ENCODE measurements at places on chromosomes 16 and 17.
A peak's percentile ranks its signal among the peaks of the same experiment; 100 is the strongest.

DNA sequence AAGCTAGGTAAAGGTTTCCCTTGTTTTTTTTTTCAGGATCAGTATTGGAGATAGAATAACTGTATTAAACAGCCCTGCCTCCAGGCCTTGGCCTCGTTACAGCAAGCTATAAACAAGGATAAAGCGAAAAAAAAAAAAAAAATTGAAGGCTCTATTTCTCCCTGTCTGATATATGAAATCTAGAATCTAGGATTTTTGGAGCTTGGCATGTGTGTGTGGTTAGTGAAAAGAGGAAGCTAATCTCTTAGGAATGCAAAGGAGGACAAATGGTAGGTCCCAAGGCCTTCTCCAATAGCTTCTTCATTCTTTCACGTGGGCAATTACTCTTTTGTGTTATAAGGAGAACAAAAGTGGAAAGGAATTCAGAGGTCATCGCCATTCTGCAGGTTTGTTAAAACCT lies 470.3 kb downstream of the TMEM114 start:
- DNase-seq = no peak

DNA sequence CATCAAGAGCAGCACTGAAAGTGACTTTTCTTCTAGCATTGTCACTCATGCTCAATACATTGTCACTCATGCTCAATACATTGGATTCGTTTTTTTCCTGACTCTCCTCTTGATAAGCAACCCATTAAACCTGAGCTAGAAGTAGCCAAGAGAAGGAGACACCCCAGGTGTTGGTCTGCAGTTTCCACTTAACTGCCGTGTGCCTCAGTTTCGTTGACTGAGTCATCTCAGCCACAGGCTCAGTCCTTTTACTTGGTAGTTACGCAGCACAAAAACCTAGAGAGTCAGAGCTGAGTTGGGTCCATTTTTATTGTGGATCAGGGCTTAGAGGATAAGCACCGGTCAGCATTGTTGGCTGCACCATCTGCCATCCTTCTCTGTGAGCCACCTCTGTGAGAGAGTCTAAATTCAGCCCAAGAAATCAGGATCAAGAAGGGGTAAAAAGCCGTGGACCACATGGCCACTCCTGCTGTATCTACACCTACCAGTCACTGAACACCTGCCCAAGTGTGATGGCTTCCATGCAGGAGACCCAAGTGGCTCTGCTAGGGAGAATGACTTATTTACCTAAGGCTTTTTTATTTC lies 11.3 kb downstream of the GINS2 start:
- no peak for DNase-seq

- no peak for DNase-seq
Measured at GRCh38 chr17:69725146-69725545, 310.6 kb downstream of the MAP2K6 start.

DNA sequence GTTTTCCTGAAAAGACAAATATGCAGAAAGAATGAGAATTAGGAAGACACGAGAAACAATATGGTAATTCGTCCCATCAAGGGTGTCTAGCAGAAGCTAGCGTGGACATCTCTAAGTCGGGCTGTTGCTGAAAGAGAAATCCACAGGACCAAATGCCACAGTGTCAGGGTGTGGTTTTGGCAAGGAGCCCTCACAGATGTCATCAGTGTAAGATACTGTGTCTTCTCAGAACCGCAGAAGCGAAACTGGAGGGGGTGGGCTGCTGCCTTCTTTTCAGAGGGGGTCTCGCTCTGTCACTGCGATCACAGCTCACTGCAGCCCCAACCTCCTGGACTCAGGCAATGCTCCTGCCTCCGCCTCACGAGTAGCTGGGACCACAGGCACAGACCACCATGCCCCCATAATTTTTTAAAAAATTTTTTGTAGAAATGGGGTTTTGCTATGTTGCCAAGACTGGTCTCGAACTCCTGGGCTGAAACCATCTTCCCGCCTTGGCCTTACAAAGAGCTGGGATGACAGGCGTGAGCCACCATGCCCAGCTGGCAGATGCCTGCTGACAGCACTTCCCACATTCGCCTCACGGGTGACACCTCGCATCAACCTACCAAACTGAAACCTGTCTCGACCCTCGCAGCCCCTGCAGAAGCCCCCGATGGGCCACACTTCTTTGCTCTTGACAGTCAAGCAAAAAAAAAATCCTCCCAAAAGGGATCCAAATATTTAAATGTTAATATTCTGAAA lies 26.2 kb downstream of the TRAP1 start:
- no peak for DNase-seq

DNA sequence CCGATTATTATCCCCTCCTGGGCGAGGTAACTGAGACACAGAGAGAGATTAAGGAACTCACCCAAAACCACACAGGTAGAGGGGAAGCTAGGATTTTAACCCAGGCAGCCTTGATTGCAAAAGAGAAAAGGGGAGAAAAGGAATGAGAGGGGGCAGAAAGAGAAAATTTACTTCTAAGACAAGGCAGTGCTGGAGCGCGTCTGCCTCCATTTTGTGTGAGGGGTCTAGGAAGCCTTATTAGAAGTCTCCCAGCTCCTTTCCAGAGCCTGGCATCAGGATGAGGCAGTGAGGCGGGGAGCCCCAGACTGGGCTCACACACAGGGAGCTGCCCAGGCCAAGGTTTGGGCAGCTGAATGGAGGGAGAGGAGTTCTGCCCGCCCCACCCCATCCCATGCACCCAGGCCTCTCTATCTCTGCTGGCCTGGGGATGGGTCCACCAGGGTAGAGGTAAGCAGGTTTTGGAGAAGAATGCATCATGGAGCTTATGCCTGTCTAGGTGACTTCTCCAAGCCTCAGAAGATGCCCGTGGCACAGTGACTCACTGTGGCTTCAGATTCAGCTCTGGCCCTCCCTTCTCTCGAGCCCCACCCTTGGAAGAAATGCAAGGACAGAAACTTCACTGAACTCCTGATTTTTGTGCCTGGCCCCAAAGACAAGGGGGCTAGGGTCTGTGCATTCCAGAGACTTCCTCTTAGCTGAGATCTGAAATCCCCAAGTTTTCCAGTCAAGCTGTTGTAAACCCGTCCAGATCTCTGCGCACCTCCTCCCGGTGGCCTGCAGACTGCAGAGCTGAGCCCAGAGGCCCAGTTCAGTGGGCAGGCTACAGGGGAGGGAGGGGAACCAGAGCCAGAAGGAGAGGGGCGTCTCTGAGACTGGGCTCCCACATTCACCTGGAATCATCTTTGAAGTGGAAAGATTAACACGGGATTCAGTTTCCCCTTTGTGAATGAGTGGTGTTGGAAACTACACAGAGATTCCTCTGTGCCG lies 95.1 kb upstream of the CDH5 start:
- no peak for DNase-seq

GRCh38 chr17:10879190-10879836 lies 41.4 kb upstream of the PIRT start:
- DNase-seq = no peak

- no peak for DNase-seq
Measured at GRCh38 chr17:71870546-71870862, 250.3 kb upstream of the SOX9 start.

DNA sequence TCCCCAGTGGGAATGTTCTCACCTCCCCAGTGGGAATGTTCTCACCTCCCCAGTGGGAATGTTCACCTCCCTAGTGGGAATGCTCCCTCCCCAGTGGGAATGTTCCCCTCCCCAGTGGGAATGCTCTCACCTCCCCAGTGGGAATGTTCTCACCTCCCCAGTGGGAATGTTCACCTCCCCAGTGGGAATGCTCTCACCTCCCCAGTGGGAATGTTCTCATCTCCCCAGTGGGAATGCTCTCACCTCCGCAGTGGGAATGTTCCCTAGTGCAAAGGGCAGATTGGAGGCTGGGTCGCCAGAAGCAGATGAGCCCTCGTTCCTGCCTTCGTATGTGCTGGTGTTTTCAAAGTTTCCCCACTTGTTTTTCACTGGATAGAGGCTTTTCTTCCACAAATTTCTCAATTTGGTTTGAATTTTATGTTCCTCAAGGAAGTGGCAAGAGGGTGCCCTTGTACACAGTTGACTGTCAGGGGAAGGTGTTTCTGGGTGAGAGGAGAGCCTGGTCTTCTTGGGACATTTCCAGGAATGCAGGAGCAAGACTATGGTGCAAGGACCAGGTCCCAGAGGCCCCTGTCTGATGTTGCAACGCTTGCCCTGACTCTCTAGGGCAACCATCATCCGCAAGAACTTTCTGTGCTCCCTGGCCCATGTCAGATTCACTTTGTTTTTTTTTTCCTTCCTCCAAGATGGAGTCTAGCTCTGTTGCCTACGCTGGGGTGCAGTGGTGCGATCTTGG lies 34.0 kb downstream of the TRARG1 start:
- no peak for DNase-seq

DNA sequence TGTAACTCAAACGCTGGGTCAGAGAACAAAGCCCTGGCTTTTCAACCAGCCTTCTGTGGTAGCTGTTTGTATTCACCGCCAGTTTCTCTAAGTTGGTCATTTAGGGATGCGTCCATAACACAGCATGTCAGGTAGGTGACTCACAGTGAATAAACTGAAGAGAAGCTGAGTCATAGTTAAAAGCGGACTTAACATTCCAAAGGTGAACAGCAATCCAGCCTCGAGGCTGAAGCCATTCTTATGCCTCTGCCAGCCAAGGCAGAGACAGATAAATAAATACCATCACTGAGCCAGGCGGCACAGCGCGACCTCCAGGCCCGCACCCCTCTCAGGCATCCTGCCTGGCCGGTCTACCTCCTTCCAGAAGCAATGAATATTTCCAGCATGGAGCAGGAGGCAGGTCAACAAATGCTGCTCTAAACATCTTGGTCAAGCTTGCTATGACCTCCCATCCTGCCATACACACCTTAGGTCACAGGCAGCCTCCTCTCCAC lies 12.4 kb upstream of the CACNG4 start:
- no peak for DNase-seq

GRCh38 chr17:5050278-5050677 lies 15.1 kb upstream of the SLC52A1 start:
- no peak for DNase-seq

- no peak for DNase-seq
Measured at GRCh38 chr16:85027958-85028684, 526 bp downstream of the KIAA0513 start.

- DNase-seq = no peak
Measured at GRCh38 chr17:38797158-38797490, 2.2 kb downstream of the PIP4K2B start.

- DNase-seq = peak; percentile 86
Measured at GRCh38 chr16:87733190-87733589, 32.6 kb downstream of the KLHDC4 start.

DNA sequence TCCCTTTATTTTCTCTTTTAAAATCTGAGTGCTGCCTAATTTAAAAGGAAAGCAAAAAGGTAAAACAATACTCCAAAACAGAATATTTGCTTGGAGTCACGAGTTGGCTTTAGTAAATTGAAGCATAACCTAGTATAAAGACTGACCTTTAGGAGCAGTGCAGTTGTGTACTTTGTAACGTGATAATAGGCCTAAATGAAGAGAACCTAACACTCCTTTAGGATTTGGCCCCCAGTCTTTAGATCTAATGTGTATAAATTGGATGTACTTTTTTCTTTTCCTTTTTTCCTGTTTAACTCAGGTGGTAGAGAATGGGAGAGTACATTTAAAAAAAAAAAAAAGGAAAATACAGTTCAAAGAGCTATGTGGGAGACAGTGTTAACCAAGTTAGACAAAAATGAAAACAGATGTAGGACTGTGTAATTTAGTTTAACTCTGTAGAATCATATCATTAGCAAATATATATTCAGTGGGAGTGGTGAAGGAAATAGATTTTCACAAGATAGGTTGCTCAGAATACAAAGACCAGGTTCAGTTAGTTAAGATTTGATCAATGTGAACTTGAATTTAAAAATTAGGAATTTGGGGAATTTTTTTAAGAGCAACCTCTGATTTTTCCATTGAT lies 16.8 kb downstream of the CPD start:
- DNase-seq = no peak

- DNase-seq = no peak
Measured at GRCh38 chr16:85170590-85171003, 58.3 kb upstream of the CIBAR2 start.

GRCh38 chr17:60506312-60506711 lies 19.7 kb downstream of the APPBP2 start:
- no peak for DNase-seq

- no peak for DNase-seq
Measured at GRCh38 chr17:33776903-33777302, 478.2 kb upstream of the CCL2 start.

DNA sequence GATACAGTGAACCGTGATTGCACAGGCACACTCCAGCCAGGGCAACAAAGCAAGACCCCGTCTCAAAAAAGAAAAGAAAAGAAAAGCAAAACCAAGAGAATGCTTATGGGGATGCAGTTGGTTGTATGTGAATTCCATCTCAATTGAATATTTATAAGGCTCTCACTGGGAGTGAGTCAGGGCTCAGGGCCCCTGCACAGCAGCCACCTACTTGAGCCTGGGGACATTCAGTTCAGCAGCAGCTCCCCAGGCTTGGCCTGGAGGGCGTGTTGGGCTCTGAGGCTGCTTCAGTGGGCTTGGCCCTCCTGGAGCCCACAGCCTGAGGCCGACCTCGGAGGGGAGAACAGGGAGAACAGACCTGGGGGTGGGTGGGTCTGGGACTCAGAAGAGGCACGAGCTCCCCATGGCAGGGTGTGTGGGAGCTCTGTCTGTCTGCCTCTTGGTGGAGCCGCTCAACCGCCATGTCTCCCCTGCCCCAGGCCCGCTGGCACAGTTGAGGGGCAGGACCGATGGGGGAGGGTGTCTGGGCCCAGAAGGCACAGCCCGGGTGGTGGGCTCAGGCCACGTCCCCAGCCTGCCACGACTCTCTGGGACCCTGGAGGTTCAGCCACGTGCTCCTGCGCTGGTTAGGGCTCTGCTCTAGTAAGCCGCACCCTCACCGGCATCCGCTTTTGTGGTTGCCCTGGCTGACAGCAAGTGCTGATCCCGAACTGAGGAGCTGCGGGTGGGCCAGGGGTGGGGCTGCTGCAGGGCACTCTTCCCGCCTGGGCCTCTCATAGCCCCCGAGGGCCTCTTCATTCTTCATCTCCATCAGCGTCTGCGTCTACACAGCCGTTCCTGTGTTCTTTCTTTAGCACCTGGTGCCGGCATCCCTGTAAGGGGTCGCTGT lies 24.8 kb downstream of the ZFPM1 start:
- DNase-seq = no peak

GRCh38 chr17:28363186-28363585 lies 1.8 kb downstream of the SEBOX start:
- no peak for DNase-seq

DNA sequence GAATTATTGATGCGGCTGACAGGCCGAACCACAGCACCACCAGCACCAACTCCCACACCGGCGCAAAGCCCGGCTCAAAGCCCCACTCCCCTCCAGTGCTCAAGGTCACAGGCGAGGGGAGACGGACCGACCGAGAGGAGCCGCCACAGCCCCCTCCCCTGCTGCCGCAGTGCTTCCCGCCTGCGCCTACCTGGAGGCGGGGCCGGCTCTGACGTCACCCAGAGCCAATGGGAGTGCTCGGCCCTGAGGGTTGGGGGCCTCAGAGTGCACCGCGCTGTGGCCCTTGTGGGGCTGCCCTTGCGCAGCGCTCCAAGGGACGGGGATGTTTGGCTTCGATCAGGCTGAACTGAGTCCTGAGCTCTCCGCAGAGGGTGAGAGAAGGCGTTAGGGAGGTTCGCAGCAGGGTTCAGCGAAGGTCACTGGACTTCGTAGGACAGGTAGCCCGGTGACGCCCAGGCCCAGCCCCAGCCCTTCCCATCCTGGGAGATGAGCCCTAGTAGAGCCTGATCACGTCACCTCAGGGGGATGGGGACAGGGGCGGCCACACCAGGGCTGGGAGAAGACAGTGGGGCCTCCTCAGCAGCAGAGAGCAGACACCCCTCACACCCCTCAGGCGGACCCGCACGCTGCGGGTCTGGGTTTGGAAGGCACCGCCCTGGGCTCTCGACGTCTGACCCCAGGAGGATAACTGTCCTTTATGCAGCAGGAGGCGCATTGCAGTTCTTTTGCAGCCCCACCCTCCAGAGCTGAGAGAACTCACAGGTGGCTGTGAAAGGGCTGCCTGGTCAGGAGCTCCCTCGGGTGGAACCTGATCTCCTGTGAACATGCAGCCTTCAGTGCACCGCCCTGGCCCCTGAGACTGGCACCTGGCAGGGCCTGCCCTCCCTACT lies 1.5 kb downstream of the NDRG4 start:
- DNase-seq = peak; percentile 34

All from NCI-H774 (cell line).